WTC11 (cell line): ENCODE measurements at places on chromosomes 12 and 14. TPM values are rescaled to one million over a fixed set of nuclear protein-coding genes. Genes with fewer than 3 reads are reported as not detected.

DNA sequence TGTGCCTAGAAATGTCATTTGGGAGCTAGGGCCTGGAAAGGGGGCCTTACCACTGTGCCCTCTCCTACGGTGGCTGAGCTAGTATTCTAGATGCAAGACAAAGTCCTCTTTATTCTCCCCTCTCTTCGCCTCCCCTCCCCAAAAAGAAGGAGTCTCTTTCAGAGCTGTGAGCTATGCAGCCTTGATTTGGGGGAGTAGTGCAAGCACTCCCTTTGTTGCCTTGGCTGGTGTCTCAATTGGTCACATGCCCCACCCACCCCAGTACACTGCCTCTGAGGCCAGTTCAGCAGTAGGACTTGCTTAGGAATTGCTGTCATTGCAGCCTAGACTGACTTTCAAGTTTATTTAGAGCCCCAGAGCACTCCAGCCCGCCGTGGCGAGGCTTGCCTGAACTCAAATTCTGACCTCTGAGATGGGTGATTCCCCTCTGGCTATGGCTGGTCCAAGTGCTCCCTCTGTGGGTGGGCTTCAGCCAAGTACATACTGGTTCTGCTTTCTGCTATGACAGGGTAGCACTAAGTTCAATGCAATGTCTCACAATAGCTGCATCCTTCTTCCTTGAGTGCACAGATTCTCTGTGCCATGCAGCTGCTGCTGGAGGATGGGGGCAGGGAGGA, 37.0 kb upstream of the FBXO33 start:
- DNase-seq, result peak; percentile 56

DNA sequence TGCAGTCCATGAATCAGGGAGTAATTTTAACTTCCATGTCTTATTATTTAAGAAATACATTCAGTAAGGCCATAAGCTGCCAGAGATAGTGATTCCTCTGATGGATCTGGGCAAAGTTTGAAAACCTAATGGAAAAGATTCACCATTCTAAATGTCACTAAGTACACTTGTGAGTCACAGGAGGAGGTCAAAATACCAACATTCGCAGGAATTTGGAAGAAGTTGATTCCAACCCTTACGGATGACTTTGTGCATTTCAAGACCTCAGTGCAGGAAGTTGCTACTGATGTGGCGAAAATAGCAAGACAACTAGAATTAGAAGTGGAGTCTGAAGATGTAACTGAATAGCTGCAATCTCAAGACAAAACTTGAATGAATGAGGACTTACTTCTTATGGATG, 69.8 kb downstream of the OSBPL8 start:
- DNase-seq, result no peak

Gene NDUFB1
- total RNA-seq, result 114 to 121 TPM (median 116 TPM) in 3 replicates

GRCh38 chr14:30971586-30971985, 53.9 kb upstream of the AP4S1 start:
- DNase-seq, result no peak

GRCh38 chr12:69024413-69024812, 91.4 kb upstream of the CPM start:
- DNase-seq, result no peak

DNA sequence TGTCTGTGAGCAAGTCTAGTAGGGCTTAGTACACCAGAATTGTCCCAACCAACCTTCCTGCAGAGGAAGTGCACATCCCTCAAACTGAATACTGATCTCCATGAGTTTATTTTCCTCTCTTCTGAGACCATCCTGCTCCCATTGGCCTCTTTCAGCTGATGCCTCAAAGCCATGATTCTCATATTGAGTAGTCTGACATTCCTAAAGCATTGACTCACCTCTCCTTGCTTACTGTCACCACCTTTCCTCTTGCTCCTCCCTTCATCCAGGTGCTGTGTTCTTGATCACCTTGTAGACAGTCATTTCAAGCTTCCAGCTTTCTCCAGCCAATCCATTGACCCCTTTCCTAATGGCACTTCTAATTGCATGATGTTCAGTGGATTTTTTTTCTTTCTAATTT, 583.7 kb upstream of the USP15 start:
- no peak for DNase-seq

Gene BEGAIN
- 1.3 to 1.8 TPM (median 1.3 TPM) in 3 replicates for total RNA-seq

GRCh38 chr12:112370199-112370598, 12.0 kb downstream of the HECTD4 start:
- DNase-seq, result no peak

DNA sequence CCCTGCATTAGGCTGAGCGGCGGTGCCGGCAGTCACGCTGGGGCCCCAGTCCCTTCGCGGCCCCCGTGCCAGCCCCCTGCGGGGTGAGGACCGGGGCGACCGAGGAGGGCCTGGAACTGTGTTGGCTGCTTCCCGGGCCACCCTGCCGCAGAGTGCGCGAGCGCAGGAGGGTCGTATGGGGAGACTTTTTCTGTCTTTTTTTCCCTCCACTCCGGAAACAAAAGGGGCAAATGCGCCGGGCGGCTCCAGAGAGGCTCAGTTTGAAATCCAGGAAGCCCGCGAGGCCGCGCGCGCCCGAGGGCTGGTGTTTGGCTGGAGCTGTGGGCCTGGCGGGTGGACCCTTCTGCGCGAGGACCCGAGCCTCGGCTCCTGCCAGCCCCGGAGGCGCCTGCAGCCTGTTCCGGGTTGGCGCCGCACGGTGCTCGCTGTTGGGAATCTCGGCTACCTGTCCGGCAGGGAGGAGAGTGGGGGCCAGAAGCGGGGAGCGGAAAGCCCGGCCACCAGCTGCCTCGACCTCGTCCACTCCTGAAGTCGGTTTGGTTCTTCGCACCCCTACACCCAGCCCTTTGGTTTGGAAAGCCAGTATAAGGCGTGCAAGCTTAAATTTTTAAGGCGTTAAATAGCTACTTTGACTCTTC, 638 bp downstream of the PLEKHG3 start:
- DNase-seq, result no peak

GRCh38 chr12:56229082-56229481, 769 bp upstream of the SLC39A5 start:
- DNase-seq, result no peak

GRCh38 chr14:92436115-92436776, 77.3 kb upstream of the RIN3 start:
- DNase-seq, result no peak

DNA sequence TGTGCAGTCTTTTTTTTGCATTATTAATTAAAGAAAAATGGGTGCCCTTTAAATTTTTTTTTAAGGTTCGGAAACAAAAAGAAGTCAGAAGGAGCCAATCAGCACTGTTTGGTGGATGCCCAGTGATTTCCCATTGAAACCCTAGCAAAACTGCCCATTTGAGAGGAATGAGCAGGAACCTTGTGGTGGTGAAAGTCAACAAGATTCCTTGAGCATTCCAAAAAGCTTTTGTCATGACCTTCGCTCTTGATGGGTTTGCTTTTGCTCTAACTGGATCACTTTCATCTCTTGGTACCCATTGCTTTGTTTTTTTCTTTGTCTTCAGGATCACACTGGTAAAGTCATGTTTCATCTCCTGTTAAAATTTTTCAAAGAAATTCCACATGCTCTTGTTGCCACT, 54.1 kb downstream of the ADIPOR2 start:
- DNase-seq, result no peak

Gene SLC38A1
- total RNA-seq, result 136 to 179 TPM (median 143 TPM) in 3 replicates

GRCh38 chr12:46218322-46219095, 50.3 kb downstream of the SLC38A1 start:
- no peak for DNase-seq

Gene ETFBKMT
- 2.0 to 2.2 TPM (median 2.1 TPM) in 3 replicates for total RNA-seq

DNA sequence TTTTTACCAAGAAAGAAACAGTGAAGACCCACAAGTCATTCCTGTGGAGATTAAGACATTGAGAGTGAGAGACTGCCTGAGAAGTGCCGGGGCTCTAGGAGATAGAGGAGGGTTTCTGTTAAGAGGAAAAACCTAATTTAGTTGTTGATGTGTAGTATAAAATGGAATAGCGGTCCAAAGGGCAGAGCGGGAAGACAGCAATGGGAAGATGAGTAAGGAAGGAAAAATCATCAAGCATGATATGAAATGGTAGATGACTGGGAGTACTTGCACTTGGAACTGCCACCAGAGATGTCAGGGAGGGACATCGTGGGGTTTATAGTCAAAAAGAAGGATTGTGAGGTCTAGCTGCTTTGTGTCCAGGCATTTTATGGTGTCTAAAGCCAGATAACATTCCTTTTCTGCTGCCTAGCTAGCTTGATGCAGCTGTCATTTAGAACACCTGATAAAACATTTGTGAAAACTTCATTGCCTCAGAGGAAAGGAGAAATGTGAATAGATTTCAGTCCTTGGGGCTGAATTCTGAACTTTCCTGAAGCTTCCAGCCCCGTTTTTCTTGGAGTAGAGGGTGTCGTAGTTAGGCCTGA, 20.1 kb upstream of the PSEN1 start:
- no peak for DNase-seq

Gene MYO1H
- 0.44 to 0.60 TPM (median 0.50 TPM) in 3 replicates for total RNA-seq

- DNase-seq, result no peak
Measured at GRCh38 chr12:130796985-130797686, 41.9 kb downstream of the STX2 start.

DNA sequence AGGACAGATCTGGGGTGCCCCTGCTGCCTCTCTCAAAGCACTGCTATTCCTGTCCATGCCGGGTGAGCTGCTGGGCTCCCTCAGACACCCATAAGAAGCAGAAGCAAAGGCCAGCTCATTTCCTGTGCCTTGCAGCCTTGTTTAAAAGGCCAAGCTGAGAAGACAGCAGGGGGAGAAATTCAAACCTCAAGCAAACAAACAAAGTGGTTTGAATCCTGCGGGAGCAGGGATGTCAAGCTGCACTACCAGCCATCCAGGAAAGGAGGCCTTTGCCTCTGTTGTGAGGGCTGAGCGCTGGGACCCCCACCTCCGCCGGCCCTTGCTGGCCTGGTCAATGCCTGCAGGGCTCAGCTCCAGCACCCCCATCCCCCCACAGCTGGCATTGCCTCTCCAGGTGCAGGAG, 176.5 kb downstream of the PIWIL1 start:
- DNase-seq, result peak; percentile 52

Gene KERA
- total RNA-seq, result not detected in 3 replicates

Gene CLEC6A
- total RNA-seq, result 0.11 to 0.20 TPM in 2 of 3 replicates, not detected in the other

DNA sequence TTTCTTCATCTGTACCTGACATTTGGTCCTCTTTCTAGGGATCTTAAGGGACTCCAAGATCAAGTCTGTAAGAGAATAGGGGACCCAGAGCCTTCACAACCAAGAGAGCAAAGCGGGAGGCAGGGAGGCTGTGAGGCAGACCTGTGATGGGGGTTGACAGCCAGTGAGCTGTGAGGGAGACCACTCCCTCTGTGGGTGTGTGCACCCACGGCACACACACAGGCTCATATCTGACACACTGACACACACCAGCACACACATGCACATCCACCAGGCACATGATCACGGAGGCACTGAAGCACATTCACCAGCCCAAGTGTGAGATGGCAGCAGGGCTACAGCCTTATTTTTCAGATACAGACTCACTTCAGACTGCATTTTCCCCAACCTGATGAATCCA, 55.2 kb downstream of the SPTB start:
- no peak for DNase-seq

- no peak for DNase-seq
Measured at GRCh38 chr14:105214324-105214915, 33.3 kb upstream of the NUDT14 start.

DNA sequence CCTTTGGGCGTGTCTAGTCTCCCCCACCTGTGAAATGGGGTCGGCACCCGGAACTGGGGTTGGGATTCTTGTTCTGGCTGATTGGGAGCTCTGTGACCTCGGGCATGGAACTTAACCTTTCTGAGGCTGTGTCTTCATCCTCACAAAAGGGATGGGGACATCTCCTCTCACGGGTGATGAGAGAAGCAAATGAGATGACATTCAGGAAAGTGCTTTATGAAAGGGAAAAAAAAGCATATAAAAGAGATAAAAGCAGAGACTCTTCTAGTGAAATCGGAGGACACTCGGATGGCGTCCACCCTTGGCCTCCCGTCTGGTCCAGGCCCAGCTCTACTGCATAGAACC, 98.9 kb downstream of the LRRC74A start:
- no peak for DNase-seq
